HL-60 (cell line): ENCODE measurements at places on chromosomes 3 and 15.

- no peak for DNase-seq
Observed at GRCh38 chr15:66066005-66066404, 187.5 kb downstream of the MEGF11 start.

DNA sequence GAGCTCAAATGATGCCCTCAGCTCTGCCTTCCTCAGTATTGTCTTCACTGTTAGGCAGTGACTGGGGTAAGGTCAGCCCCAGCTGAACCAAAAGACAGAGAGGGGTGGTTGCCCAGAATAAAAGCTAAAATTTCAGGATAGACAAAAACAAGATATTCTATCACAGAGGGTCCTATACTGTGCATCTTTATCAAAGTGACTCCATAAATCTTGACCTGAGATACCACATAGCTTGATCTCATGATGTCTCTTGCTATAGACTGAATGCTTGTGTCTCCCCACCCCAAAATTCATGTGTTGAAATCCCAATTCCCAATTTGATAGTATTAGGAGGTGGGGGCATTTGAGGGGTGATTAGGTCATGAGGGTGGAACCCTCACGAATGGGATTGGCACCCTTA lies 30.4 kb downstream of the EIF1B start:
- DNase-seq: no peak

DNA sequence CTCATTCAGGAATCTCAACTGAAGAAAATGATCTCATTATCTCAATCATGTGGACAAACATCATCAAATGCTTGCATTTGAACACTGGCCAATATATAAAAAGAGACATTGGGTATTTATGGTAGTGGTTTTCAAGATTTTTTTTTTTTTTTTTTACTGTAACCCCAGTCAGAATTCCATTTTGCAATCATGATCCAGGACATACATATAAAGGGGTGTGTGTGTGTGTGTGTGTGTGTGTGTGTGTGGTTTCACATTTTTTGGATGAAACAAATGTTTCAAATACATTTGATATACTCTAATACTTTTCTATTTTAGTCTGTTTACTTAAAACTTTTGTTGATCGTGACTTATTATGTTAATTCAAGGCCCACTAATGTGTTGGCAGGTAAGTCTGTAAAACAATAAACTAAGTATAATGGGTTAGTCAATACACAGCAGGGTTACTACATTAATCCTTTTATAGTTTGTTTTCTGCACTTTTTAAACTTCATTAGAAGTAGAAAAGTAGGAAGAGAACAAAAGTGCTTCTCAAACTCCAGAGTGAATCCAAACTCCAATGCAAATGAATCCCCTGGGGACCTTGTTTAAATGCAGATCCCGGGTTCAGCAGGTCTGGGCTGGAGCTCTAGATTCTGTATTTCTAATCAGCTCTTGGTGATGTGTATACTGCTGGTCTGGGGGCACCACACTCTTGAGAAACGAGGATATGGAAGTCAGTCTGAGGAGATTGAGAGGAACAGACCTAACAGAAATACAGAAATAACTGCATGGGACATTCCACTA lies 17.6 kb downstream of the THRB start:
- no peak for DNase-seq

DNA sequence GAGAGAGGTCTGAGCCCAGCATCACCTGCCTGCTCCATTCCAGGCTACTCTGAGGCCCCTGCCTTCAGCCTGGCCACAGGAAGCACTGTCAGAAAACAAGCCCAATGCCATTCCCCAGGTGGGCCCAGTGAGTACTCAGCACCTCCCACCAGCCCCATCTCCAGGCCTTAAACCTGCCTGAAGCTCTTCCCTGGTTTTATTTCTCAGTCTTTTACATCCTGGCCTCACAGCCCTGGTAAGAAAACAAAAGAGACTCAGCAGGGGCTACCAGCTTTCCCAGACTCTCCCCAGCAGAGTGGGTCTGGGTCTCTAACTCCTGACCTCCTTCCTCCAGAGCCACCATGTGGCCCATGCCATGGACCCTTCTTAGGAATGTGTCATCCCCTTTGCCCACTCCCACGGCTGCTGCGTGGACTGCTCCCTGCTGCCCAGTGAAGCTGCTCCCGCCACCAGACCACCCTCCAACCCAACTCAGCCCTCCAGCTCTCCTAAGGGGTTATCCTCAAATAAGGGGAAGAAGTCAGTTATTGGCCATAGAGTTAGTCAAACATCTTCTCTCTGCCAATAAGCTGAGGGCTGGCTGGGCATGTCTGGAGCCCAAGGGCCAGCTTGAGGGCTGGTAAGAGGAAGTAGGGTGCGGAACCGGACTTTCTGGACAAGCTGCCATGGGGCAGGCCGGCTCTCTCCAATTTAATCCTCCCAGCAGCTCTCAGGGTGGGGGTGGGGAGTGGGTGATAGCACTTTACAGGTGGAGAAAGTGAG lies 116.7 kb upstream of the LINGO1 start:
- DNase-seq: no peak
